ENCODE measurements at places on chromosomes 3 and 15.
A peak's percentile ranks its signal among the peaks of the same experiment; 100 is the strongest.

DNA sequence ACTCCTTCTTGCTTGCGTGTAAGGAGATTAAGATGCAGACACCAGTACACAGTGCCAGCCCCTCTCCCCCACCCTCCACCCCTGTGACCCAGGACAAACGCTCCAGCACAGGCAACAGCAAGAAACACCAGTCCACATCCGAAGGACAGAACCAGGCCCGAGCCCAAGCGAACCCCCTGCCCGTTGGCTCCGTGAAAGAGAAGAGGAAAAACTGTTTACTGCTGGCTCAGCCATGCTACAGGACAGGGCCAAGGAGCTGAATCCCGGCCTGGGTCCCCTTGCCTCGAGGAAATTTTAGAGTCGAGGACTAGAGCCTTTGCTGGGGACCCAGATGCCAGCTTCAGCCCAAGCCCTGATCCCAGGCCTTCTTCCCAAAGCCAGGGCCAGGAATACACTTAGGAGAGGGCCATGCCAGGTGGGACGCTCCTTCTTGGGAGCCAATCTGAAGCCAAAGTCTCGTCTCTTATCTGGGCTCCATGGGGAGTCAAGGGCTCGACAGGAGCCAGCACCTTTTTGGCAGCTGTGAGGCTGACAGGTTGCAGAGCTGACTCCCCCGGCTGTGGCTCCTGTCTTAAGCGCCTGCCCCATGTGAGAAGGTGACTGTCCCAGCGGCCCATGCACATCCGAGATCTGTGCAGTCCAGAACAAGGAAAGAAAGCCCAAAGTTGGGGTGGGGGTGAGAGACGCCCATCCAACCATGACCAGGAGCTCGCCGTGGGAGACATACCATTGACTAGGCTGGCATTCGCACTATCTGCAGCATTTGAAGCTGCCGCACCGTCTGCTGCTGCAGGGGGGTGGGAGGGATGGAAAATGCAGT, 63.8 kb upstream of the SEC13 start:
- DNase-seq = no peak

GRCh38 chr3:37068031-37068430, 74.7 kb downstream of the MLH1 start:
- DNase-seq = no peak

GRCh38 chr3:195103623-195104022, 167.3 kb downstream of the XXYLT1 start:
- DNase-seq = no peak

- DNase-seq = no peak
These were observed 74.1 kb downstream of the ARHGAP31 start for GRCh38 chr3:119368298-119368697.

GRCh38 chr3:10738688-10739372, 77.2 kb upstream of the SLC6A11 start:
- DNase-seq = peak; percentile 62

DNA sequence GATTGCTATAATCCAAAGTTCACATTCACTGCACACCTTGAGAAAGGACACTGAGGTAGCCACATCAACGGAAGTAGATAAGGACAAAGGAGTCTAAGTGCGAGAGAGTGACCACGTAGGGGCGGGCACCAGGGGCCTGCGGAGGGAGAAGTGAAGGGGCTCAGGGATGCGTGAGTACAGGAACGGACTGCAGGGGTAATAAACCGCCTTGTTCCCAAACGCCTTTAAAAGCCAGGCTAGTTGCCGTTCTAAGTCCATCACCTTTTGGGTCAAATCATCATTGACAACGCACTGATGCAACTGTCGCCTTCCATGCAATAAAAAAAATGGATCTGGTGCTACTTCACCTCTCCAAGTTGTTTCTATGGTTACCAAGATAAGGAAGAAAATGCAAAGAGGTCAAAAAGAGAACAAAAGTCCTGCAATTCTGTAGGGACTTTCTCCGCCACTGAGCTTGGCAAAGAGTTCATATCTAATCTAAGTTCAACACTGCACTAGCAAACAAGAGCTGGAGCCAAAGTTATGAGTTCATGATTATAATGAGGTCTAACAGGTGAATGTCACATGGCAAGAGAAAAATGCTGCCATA, 32.6 kb upstream of the ATP11B start:
- peak; percentile 64 for DNase-seq

GRCh38 chr15:40439960-40440742, 602 bp upstream of the BAHD1 start:
- peak; percentile 59 for DNase-seq

DNA sequence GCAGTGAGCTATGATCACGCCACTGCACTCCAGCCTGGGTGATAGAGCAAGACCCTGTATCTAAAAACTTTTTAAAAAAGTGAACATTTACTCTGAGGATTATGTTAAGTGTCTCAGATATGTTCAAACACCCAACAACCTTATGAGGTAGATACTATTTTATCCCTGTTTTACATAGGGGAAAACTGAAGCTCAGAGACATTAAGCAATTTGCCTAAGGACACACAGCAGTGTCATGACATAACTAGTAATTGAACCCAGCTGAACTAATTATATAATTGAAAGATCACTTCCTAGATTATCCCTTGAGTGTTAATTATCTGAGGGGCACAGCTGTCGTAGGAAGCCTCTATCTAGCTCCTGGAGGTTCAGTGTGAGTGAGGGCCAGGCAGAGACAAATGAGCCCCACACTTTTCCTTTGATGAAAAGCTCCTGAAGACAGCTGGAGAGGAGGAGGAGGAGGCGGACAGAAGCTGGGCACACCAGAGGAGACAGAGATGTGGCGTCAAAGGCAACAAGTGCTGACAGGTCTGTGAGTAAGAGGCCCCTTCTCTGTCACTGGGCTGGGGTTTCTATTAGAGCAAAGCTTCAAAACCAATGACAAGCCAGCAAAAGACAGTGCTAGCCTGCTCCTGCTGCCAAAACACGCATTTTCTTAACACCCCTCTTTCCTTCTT, 20.5 kb downstream of the TRH start:
- no peak for DNase-seq

GRCh38 chr3:137946356-137946973, 63.5 kb upstream of the CLDN18 start:
- peak; percentile 61 for DNase-seq

- no peak for DNase-seq
These were observed 51.7 kb upstream of the SMAD3 start for GRCh38 chr15:67013696-67014095.

DNA sequence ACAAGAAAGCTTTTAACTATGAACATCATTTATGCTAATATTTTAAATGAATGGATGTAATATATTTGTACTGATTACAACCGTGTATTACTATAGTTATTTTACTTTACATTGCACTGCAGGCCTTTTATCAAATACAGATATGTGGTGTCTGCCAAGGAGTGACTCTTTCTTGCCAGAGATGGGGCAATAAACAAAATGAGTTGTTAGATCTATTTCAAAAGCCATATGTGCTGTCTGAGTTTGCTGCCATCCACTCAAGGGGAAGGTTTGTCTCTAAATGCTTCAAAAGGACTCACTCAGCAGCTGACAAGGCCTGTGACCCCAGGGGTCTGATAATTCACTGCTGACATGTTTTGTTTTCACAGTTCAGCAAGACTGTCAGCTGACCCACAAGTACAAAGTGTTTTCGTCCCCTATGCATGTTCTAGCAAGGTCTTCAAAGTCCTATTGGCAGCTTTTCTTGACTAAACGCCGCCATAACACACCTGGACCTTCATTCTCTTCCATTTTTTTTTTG, 41.3 kb upstream of the ZBED2 start:
- DNase-seq = no peak

DNA sequence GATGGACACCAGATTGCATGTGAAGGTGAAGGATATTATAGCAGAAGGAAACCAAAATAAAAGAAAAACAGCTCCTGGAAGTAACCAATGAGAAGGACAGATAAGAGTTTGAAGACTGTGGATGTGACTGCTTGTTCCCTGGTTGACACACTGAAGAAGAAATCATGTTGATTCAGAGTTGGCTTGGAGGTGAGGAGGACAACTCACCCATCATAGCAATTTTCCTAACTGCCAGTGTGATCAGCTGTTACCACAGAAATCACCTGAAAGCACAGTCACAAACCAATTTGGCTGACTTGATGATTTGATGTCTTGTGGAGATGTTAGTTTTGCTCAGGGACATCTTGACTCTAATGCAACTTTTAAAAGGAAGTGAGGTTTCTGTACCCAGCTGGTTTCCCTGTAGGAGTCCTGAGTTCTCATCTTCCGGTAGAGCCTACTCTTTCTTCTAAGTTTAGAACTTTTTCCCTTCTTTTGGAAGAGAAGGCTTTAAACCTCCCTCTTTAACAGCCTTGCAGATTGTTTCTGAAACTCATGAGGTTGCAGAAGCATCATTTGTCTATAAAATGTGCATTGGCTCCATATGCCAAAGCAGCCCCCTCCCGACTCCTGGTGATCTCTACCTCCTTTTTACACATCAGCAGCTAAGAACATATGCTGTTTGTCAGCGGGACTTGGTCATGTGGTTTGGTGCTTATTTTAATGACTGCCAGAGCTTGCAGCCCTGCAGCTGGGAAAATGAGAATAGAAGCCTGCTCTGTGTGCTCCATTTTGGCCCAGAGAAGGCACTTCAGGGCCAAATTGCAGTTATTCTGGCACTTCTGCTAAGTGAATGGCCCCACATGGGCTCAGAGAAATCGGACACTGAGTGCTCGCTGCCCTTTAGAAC, 10.3 kb downstream of the ATG7 start:
- no peak for DNase-seq

GRCh38 chr3:166444336-166444735, 607.1 kb upstream of the BCHE start:
- no peak for DNase-seq

DNA sequence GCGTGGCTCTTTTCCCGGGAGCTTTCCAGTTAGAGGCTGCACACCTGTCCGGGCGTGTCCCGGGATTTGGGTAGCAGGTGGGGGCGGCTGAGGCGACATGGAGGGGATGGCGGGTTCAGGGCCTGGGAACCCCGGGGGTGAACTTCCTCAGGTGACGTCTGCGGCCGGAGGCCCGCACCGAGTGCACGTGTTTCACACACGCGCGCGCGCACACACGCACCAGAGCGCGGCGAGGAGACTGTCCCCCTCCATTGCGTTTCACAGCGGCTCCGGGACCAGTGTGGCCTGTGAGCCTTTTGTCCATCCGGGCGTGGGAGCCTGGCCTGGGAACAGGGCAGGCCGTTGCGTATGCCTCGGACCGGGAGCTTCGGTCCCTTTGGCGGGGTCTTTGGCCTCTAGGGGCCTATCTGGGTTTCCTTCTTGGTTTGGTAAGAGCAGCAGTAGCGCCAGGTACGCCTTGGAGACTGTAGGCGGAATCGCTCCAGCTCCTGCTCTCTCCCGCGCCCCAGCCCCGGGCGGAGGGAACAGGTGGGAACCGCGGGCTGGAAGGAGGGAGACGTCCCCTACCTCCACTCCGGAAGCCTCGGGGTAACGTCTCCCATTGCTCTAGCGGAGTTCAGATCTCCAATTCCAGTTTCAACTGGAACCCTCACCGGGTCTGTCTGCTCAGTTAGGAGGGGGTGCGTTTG, 220.0 kb downstream of the MEIS2 start:
- DNase-seq = no peak

GRCh38 chr15:78422571-78423340, 15.3 kb upstream of the IREB2 start:
- peak; percentile 74 for DNase-seq

DNA sequence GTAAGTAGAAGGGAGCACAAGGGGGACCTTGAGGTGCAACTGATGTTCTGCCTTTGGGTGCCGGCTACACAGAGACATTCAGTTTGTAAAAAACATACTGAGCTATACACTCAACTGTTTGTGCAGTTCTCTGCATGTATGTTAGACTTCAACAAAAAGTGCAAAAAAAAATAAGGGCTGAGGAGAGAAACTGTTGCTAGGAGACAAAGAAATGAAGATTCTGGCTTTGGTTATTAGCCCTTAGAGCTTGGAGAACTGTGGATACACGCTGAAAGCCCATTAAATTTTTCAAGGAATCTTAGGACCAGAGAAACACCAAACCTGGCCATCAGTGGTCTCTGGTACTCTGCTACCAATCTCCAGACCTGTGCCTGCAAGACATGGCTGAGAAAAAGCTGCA, 207.6 kb upstream of the NSMCE3 start:
- DNase-seq = no peak

DNA sequence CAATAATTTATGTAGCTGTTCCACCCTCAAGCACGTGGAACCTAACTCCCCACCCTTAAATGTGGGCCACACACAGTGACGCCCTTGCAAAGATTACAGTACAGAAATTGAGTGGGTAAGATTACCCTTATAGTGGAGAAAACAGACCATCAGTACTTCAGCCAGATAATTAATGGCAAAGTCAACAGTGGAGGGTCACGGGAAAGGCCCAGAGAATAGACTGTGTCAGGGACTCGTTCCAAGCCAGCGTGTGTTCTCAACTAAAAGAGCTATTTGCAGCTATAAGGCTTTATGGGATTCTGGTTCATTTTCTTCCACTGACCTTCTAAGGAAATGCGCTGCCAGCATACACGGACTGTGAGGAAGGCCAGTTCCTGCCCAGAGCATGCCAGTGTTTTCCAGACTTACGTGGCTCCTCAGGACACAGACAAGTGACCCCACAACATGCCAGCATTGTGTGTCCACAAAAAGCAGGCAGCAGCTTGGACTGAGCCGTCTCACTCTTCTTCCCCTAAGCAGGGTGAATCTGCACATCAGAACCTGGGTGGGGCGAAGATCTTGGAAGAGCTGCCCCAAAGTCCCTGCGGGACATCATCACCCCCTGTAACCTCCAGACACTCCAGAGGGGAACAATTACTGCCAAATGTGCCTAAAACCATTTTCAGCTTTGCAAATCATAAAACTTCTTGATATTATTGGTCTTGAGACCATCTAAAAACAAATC, 428.5 kb downstream of the OCA2 start:
- DNase-seq = no peak

GRCh38 chr3:131353986-131354385, 27.6 kb upstream of the NUDT16 start:
- DNase-seq = no peak

DNA sequence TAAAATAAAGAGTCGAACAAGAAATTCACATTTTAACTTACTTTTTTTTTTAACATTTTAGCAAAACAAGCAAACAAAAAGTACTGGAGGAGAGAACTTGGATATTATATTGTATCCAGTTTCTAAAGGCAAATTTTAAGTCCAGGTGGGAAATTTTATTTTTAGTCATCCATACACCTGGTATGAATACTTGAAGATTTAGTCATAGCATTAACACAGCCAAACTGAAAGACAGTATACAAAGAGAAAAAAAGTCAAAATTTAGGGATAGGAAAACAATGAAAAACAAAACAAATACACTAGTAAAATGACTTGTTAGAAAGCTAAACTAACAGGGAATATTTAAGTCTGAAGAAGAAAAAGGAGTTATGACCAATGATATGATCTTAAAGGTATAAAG, 69.1 kb downstream of the PROS1 start:
- DNase-seq = no peak

GRCh38 chr3:99842826-99843589, 25.3 kb downstream of the CMSS1 start:
- DNase-seq = peak; percentile 50

GRCh38 chr15:78100886-78101285, 8.5 kb downstream of the SH2D7 start:
- no peak for DNase-seq

GRCh38 chr3:151133917-151134450, 48.5 kb downstream of the MED12L start:
- DNase-seq = peak; percentile 16
